ENCODE measurements at places on chromosomes 4 and X. TPM values are rescaled to one million over a fixed set of nuclear protein-coding genes. Genes with fewer than 3 reads are reported as not detected.

DNA sequence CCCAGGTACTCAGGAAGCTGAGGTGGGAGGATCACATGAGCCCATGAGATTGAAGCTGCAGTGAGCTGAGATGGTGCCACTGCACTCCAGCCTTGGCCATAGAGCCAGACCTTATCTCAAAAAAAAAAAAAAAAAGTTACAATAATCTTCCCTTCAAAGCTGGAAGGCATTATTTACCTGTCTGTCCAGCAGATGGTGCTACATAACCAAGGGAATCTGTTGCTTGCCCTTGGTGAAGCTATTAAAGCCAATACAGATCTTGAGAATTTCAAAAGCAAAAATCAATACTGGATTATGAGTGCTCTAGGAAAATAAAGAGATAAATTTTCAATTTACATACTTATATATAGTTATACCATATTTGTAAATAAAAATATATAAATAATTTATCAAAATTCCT, 25.9 kb downstream of the PKD2 start:
- no peak for DNase-seq

DNA sequence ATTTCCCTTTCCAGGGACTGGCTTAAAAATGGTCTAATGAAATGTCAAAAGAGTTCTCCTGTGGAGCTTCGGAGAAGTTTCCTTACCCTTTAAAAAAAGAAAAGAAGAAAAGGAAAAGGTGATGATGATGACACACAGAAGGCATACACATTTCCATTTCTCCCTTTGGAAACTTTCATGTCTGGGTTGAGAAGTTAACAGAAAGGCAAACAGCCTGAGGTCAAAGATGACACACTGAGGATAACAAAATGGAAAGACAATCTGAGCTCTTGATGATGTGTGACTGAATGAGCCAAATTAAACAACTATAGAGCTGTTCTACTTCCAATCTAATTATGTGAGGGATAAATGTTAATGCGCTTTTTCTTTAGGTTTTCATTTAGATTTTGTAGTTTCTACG, 32.2 kb downstream of the NFXL1 start:
- DNase-seq = no peak

DNA sequence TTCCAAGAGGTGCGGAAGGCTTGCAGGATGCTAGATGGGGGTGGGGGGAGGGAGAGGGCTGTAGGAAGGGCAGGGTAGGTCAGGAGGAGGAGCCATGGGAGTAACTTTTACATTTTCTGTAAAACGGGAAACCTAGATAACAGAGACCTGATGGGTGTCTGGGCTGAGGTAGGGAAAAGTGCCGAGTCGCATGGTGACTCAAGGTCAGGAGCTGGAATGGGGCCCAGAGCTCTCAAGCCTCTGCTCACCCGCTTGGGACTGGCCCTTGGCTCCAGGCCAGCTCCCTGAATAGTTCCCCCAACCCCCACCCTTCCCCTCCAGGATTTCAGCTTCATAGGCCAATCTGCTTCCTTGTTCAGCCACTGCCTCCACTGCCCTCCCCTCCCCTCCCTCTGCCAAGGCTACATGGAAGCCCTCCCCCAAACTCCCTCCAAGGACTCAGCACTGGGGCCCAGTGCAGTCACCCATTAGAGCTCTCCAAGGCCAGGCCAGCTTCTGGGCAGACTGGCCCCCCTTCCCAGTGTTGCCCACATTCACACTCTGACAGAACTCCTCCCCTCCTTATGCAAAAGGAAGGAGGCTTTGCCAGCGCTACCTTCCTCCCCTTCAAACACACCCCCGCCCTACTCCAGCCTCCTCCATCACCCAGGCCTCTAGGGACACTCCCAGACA, 43.6 kb downstream of the TSC22D3 start:
- peak; percentile 95 for DNase-seq

GRCh38 chr4:3384771-3385710, 56.7 kb upstream of the HGFAC start:
- peak; percentile 12 for DNase-seq

GRCh38 chrX:55326985-55327384, 62.3 kb upstream of the PAGE3 start:
- no peak for DNase-seq

DNA sequence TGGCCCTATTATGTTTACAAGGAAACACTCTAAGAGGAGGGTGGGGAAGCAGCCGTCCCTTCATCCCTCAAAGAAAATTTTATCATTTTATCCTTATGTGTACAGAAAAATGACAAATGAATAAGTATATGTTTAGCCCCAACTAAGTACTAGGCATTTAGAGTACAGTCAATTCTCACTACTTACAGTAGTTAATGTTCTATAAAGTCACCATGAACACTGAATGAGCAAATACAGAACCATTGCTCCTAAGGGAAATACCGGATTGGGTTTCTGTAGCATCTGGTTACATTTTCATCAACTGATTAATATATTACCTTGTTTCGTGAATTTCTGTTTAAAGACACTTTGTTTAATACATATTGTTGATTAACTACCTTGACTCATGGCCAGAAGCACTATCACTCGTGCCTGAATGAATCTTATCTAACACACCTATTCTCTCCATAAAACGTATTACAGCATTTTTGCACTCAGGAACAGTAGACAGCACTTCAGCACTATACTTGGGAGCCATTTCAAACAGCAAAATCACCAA, 109.3 kb downstream of the ASB9 start:
- no peak for DNase-seq

- no peak for DNase-seq
Measured at GRCh38 chr4:16206848-16207247, 19.4 kb downstream of the TAPT1 start.

GRCh38 chrX:4240541-4241194, 527.2 kb upstream of the PRKX start:
- DNase-seq = no peak

DNA sequence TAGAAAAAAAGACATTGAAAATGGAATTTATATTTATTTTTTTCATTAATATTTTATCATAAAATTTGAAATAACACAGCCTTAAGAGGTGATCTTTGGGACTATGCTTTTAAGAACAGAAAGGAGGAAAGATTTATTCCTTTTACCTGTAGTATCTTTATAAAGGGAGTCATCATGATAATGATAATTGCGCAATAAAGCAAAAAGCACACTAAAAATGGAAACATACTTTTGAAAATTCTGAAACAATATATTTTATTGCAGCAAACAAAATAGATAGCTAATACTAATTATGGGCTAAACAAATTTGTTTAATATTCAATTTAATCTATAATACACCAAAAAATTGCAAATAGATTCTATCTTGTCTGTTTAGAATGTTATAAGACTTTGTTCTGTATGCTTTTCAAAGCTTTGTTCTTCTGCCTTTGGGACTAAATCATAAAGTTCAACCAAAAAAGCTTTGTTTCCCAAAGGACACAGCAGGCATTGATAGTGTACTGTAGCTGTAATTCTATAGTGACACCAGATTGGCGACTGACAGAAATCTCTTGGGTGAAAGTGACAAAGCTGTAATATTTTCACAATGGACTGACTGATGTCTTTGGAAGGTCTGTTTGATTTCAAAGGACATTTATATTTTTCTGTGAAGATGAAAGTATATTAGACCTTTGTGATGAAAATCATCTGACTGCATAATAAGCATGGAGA, 2156.6 kb upstream of the TENM3 start:
- no peak for DNase-seq

DNA sequence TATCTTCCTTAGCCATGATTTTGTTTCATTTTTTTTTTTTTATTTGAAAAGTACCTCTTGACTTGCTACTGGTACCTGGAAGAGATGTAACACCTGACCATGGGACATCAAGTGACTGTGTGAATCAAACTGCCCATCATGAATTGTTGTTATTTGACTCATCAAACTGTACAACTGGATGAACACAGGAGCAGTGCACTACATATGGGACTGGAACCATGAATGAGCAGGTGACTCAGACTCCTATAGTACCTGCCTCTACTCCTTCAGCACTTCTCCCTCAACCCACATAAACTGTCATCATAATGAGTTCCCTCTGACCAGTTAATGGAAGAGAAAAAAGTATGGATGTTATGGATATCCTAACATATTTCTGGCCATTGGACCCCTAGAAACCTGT, 15.9 kb upstream of the UBE2D3 start:
- no peak for DNase-seq

- no peak for DNase-seq
Measured at GRCh38 chr4:15963001-15963451, at the start of gene FGFBP2. TSS of gene FGFBP2 (minus strand) at chr4:15963175. CDS start at chr4:15963129, 46 bp downstream.

- no peak for DNase-seq
Measured at GRCh38 chr4:74134500-74134852, 23.4 kb upstream of the MTHFD2L start.

- DNase-seq = peak; percentile 94
Measured at GRCh38 chr4:1011022-1011665, at the start of gene FGFRL1. TSS of gene FGFRL1 (plus strand) at chr4:1011626. CDS start at chr4:1012486, 860 bp downstream.

DNA sequence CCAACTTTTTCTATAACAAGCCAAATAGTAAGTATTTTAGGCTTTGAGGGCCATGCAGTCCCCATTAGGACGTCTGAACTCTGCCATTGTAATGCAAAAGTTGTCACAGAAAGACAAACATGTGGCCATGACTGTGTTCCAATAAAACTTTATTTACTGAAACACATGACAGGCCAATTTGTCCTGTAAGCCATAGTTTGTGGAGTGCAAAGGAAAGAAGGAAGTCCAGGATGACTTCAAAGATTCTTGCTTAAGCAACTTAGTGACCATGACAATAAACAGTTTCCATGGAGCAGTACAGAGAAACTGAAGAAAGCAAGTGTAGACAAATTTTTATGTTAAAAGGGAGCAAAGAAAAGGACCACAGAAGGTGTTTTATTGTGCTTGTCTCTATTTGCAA, 35.0 kb upstream of the MYOZ2 start:
- no peak for DNase-seq

DNA sequence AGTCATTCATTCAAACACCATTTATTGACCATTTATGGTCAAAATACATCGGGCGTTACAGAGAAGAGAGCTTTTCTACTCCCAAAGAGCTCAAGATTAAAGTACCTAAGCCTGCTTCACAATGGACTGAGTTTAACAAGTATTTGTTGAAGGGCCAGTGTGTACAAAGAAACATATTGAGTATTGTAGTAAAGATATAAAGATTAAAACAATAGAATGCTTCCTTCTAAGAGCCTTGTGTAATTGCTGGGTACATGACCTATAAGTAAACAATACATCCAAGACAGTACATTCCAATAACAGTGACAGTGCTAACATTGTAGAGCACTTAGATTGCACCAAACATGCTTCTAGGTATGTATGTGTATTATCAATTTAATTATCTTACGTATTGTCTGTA, 695.5 kb downstream of the PCDH7 start:
- no peak for DNase-seq

GRCh38 chrX:94524867-94525266, 850.9 kb downstream of the FAM133A start:
- no peak for DNase-seq

DNA sequence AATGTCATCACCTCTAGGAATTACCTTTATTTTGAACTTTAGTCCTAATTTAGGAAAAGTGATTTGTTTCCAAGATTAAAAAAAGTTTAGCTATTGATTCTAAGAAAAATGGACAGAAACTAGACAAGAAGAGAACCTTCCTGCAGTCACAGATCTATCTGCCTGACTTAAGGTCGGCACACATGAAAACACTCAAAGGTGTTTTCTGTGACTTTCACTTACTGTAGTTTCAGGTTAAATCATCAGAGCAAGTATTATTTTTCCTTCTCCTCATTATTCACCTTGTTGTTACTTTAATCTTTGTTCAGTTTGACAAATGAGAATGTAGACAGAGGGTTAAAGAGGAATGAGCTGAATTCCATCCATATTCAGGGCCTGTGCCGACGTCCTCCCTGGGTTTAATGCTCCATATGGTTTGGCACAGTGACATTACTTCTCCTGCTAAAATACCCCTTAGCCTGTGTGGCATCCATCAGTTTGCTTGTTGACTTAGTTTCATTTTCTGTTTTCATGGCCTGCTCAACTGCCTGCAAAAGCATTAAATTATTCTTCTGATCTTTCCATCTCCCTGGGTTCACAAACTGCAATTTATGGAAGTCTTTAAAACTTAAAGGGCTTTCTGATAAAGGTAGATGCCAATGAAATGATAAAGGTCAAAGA, 352.7 kb downstream of the NKX6-1 start:
- no peak for DNase-seq

GRCh38 chr4:17618926-17619325, 4.5 kb downstream of the MED28 start:
- DNase-seq = no peak

GRCh38 chr4:1808396-1808795, 15.3 kb downstream of the FGFR3 start:
- DNase-seq = no peak

GRCh38 chr4:155618183-155618838, 48.3 kb upstream of the GUCY1A1 start:
- DNase-seq = no peak

DNA sequence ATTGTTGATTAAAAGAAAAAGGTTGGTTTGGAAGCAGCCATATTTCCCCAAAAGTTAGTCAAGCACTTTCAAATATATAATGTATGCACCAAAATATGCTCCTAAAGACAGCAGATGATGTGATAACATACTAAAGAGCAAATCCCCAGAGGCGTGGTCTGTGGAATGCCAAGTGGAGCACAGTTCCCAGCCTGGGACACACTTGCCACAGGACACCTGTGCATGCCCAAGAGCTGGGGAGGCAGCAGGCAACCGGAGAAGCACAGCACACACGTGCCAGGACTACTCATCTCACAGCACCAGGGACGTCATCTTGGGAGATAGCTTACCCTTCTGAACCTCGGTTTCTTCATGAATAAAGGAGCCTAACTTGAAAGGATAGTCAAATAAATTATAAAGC, 12.5 kb downstream of the STX18 start:
- DNase-seq = no peak

- no peak for DNase-seq
Measured at GRCh38 chrX:19793471-19793870, 93.9 kb downstream of the SH3KBP1 start.

- DNase-seq = no peak
Measured at GRCh38 chr4:1826531-1827350, 29.2 kb downstream of the LETM1 start.

The CXXC4 gene
- 2.8 TPM for total RNA-seq

The NXF2B gene
- total RNA-seq = not detected

The GK2 gene
- not detected for total RNA-seq

The NUP62CL gene
- total RNA-seq = 1.5 TPM

The TMEM175 gene
- total RNA-seq = 28.4 TPM

The SEPSECS gene
- total RNA-seq = 10.6 TPM

The HELT gene
- not detected for total RNA-seq

The MAGEC1 gene
- total RNA-seq = not detected

The RAB40A gene
- total RNA-seq = 5.4 TPM

The TIGD2 gene
- total RNA-seq = 2.4 TPM

The HTR2C gene
- total RNA-seq = not detected
